SHP77 (cell line): ENCODE measurements at places on chromosomes 11 and 22.

- no peak for DNase-seq
Observed at GRCh38 chr11:73072935-73073481, 69.1 kb downstream of the FCHSD2 start.

DNA sequence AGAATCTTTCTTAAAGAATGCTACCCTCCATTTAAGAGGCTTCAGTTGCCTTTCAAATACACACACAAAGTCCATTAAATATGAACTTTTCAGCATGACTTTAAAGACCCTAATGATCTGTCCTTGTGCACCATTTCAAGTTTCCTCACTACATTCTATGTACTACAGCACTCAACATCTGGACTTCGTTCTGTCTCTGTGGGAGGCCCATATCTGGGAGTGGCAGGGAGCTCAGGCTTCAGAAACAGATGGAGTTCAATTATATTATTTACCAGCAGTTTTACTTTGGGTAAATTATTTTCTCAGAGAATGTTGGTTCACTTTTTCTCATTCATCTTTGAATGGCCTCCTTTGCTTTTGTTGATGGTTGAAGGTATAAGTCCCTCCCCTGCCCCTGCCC is 67.4 kb downstream of the ANO3 start:
- no peak for DNase-seq

DNA sequence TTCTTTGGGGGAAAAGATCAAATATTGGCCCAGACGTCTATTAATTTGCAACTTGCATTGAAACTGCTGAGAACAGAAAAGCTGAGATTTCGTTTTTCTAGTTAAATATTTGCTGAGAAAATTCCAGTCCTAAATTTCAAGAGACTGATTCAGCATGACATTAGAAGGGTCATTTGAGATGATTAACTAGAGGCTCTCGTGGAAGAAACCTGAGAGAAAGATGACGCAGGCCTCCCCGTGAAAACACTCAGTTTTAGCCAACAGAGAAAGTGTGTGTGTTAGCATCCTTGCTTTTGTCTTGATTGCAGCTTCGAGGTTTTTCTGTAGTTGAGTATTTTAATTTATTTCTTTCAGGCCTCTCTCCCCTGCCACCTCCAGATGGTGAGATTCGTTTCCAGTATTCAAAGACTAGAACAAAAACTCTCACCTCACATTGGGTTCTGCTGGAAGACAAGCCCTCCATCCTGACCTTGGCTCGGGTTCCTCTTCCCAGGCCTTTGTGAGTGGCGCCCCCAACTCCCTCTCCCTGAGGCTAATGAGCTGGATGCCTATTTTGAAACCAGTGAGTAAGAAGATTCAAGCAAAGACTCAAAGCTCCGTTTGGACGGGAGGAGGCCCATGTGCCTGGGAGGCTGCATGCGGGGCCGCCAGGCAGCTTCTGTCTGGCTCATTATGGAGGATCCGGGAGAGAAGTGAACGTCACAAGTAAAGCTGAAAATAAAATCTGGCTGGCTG is 52.4 kb downstream of the CELSR1 start:
- DNase-seq = no peak

GRCh38 chr22:46040471-46041465 is 63.8 kb upstream of the WNT7B start:
- peak; percentile 76 for DNase-seq

GRCh38 chr11:68913188-68913587 is 9.5 kb downstream of the IGHMBP2 start:
- DNase-seq = no peak

DNA sequence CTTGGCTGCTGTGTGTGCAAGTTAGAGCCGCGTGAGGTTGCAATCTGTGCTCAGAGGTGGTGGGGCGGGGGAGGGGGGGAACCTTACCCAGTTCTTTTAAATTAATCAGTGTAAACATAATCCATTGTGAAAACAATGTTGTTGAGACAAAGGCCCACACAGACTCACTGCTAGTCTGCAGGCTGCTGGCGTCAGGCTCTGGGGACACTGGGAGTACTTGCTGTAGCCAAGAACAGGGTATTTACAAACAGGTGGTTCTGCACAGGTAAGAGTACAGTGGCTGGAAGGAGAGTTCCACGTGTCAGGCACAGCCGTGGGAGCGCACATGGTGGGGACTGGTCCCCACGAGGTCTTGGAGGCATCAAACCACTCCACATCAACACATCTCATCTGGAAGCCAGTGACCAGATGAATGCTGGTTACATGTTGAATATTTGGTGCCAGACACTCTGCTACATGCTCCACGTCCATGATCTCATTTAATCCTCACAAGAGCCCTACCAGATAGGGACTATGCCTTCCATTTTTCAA is 27.4 kb downstream of the SCUBE1 start:
- no peak for DNase-seq
